NCI-H146 (cell line): ENCODE measurements at places on chromosomes 3 and 15.
A peak's percentile ranks its signal among the peaks of the same experiment; 100 is the strongest.

DNA sequence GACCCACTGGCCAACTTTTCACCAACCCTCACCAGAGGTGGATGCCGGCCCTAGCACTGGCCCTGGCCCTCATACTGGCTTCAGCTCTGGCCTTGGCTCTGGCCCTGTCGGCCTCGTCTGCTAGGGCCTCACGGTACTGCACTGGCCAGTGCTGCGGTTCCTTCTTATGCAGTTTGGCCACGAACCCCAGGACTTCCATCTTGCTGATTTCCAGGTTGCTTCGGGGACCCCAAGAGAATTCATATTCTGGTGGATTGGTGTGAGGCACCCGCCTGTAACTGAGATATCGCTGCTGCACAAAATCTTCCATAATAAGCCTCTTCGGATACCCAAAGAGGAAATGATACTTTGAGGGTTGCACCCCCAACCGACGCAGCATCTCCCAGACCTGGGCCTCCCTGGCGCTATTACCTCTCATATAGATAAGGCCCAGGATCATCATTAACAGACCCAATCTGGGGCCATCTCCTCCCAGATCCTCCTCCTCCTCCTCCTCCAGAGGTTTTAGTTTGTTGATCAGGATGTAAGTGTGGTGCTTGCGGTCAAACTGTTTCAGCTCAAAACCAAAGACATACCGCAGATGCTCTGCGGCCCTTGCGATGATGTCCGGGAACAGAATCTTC lies 883 bp downstream of the MAGEF1 start:
- DNase-seq: peak; percentile 56

DNA sequence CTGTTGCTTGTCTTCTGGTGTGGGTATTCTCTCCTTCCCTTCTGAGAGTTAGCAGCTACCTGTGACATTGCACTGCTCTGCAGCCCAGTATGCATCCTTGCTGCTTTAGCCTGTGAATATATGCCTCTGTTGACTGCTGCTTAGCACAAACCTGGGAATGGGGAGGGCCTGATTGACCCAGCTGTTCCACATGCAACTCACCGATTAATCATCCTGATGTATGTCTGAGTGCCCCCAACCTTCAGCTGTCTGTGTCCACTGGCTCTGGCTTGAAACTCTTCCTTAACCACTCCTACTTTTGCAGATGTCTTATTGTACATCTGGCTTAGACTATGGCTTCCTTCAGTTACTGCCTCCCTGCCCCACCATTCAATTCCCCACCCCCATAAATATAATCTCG lies 119.1 kb downstream of the RASA2 start:
- no peak for DNase-seq

DNA sequence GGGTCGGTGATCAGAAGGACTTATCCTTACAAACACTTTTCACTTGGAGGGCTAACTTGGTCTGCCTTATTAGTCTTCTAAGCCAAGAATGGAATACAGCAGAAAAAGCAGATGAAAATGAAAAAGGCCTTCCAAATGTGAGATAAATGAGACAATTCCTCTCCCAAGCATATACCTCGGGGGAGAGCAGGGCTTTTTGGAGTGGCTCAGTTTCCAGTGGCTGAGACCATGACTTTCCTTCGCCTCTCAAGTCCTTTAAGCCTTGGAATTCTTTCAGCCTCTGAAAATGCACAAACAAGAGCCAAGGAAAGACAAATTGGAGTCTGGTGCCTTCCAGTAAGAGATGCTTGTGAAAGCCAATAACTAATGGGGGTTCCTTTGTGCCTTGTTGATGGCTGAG lies 130.9 kb downstream of the DTWD1 start:
- DNase-seq: no peak

DNA sequence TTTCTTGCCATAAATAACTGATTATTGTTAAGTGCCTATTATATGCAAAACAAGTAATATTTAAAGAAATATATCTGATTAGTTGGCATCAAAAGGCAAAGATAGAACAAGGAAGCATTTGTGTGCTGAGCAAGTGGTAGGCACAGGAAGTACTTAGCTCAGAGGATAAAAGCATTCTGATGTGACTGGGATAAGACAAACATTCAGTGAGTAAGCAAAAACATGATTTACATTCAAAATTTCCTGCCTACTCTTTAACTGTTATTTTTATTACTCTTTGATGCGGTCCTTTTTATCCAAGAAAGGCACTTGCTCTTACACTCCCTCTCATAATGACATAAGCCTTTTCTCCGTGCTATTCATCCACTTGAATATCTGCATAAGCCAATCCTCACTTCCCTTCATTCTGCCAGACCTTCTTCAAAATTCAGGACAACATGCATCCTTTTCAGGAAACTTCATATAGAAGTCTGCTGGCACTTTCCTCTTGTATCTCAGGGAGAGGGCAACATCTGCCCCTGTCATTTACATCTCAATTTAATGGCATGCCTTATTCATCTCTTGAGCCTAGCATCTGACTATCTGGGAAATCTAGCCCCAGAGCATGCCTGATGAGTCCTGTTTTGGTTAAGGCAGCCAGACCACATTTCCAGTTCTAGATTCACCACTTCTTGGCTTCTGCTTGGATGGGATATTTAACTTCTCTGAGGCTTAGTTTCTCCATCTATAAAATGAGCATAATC lies 478.2 kb upstream of the ROBO2 start:
- DNase-seq: no peak

GRCh38 chr3:188341501-188341900 lies 187.5 kb downstream of the LPP start:
- DNase-seq: no peak

GRCh38 chr3:159186581-159186980 lies 384.7 kb downstream of the MFSD1 start:
- DNase-seq: no peak

- no peak for DNase-seq
Measured at GRCh38 chr3:34534013-34534412, 735.6 kb downstream of the PDCD6IP start.

GRCh38 chr15:29612701-29613100 lies 209.6 kb downstream of the TJP1 start:
- DNase-seq: no peak

DNA sequence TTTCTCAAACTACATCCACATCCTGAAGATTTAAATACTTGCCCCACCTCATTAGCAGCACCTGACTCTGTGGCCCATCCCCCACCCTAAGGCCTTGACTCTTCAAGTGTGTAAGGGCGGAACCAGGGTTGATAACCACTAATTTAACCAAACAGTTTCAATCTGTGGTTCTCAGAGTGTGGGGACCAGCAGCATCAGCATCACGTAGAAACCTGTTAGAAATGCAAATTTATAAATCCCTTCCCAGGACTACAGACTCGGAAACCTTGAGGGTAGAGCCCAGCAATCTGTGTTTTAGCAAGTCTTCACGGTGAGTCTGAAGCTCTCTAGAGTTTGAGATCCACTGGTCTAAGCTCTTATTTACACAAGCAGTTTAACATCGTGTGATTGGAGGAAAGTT lies 12.4 kb downstream of the GNB4 start:
- DNase-seq: no peak

- DNase-seq: no peak
Measured at GRCh38 chr3:119257111-119257510, 16.4 kb upstream of the B4GALT4 start.
